IPS DF 6.9 (cell line): ENCODE measurements at places on chromosomes 4 and X.

- DNase-seq: no peak
Measured at GRCh38 chr4:38193236-38193863, 233.2 kb downstream of the PTTG2 start.

GRCh38 chr4:147938496-147938895, 206.6 kb downstream of the ARHGAP10 start:
- no peak for DNase-seq

DNA sequence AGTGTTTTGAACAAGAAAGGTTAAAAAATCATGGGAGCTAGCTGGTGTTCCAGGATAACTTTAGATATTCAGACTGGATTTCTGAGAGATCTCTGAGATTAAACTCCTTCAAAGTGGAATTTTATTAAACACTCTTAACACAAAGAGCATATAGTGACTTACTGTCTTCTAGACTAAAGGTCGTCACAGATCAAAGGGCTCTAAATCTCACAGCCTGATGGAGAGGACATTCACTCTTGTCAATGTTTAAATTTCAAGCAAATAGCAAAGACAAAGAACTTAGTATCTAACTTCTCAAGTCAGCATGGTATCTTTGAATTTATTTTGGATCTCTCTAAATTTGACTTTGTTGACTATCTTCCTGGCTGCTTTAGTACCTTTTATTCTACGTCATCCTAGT, 53.7 kb upstream of the NUDT6 start:
- no peak for DNase-seq

DNA sequence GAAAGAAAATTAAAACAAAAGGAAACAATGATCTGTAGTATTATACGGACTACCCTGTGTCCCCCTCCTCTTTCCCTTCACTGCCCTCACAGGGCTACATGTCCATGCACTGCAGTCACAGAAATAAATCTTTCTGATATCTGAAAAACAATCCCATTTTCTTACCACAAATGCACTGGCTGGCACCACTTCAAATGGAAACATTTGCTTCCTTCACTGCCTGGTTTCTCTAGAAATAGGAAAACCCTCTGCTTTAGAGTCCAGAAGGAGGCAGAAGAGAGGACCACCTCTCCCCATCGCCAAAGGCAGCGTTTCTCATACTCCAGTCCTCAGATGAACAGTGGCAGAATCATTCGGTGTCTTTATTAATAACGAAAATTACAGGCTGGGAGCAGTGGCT, 98.2 kb downstream of the GRIA3 start:
- DNase-seq: no peak

DNA sequence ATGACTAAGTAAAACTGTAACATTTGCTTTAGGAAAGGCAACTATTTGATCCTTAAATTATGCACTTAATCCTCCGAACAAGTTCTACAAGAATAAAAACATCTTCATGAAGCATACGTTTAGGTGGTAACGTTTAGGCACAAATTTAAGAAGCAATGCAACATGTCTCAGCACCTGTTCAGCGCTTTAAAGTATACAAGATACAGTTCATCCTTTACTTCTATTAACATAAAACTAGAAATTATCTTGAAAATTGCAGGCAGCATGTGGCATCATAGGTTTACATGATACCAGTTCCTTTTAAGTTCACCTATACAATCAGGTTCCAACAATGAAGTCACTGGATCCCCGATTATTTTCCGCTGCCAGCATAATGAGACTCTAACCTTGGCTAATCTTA, 1.5 kb downstream of the PLA2G12A start:
- DNase-seq: no peak

- no peak for DNase-seq
Measured at GRCh38 chr4:10019521-10020051, 1.7 kb downstream of the SLC2A9 start.

GRCh38 chr4:96366632-96367031, 526.7 kb downstream of the PDHA2 start:
- no peak for DNase-seq

GRCh38 chr4:109985993-109986974, 73.6 kb downstream of the EGF start:
- no peak for DNase-seq

GRCh38 chr4:6198768-6199421, 1.5 kb downstream of the JAKMIP1 start:
- peak; percentile 68 for DNase-seq

- DNase-seq: no peak
Measured at GRCh38 chr4:47221721-47222120, 190.4 kb downstream of the GABRB1 start.

DNA sequence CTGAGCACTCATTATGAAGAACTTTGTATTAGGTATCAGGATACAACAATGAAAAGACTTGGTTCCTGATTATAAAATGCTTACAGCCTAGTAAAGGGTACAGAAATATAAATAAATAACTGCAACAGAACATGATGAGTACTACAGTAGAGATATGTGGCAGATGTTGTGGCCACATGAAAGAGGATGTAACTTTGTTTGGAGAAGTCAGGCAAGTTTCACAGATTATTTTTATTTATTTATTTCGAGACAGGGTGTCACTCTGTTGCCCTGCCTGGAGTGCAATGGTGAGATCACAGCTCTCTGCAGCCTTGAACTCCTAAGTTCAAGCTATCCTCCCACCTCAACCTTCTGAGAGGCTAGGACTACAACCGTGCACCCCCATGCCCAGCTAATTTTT, 15.8 kb upstream of the UBE2K start:
- no peak for DNase-seq

DNA sequence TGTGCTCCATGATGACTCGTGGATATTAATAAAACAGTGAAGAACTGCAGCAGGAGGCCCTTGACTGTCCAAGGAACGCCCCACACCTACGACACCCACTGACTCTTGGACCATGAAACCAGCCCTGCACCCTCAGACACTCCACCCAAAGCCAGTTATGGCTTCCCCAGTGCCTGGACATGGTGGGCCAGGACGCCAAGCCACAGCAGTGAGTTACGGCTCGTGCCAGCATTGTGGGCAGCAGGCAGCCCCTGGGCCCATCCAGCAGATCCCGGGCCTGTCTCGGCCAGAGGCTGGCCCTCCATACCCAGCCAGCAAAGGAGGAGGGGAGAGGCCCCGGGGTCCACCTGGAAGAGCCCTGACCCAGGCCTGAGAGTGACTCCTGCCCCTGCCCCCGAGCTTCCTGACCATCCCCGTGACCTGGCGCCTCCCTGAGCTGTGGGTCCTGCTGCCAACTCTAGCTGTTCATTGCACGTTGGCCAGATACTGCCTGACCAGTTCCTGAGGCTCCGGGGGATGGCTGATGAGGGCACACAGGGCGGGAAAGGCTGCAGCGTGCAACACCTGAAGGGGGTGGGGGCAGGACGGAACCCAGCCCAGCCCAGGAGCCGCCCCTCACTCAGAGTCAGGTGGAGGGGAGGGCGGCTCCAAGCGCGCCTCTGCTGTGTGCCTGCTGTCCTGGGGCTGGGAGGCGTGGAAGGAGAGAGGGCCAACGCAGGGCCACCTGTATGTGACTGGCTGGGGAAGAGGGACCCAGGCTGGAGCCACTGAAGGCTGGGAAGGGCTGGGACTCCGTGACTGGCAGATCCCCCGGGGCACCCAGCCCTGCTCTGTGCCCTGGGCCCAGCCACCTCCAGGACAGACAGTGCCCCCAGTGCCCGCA, 739 bp downstream of the SLC49A3 start:
- DNase-seq: no peak

- no peak for DNase-seq
Measured at GRCh38 chr4:5588046-5588445, 120.3 kb downstream of the EVC2 start.

DNA sequence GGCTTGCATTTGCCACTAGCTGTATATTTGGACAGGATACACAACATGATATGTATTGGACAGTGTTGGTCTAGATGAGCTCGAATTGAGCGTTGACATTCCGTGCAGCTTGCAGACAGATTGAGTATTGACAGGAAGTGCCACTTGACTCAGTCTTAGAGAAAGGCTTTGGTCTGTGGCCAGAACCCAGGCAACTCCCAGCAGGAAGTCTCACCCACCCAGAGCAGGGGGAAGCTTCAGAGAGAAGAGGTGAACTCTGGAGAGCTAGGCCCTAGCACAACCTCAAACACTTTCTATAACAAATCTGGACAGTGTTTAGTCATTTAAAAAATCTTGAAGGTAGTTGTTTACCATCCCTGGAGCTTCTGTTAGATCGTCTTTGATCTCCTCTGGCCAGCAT, 280.5 kb downstream of the FBXW7 start:
- DNase-seq: no peak

DNA sequence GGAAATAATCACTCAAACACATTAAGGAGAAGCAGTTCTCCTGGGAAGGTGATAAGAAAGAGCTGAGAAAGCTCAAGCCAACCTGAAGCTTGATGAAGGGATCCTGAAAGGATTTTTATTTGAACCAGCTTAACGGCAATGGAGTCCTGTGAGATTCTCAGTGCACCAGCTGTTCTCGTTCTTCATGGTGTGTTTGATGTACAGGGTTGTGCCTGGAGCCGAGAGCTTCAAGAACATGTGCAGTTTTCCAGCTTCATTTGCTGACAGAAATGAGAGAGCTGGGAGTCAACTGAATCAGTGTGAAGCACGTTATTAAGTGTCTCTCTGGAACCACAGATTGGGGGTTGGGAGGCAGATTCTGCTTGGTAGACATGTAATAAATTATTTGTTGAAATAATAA, 115.7 kb downstream of the ANKRD50 start:
- no peak for DNase-seq

DNA sequence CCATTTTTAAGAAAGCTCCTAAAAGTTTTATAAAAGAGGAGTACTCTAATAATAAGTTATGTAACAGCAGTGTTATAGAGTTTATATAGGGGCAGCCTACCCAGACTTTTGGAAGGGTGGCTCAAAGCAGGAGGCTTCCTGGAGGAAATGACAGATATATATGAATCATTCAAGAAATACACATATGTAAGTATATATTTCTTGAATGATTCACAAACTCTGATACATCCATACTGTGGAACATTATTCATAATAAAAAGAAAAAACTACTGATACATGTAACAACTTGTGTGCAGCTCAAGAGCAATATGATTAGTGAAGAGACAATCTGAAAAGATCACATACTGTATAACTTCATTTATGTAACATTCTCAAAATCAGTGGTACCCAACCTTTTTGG, 166.2 kb downstream of the WDFY3 start:
- DNase-seq: no peak

- DNase-seq: no peak
Measured at GRCh38 chr4:68445111-68445510, 2.2 kb upstream of the TMPRSS11E start.

- no peak for DNase-seq
Measured at GRCh38 chrX:69365349-69365748, 138.8 kb upstream of the NALF2 start.

DNA sequence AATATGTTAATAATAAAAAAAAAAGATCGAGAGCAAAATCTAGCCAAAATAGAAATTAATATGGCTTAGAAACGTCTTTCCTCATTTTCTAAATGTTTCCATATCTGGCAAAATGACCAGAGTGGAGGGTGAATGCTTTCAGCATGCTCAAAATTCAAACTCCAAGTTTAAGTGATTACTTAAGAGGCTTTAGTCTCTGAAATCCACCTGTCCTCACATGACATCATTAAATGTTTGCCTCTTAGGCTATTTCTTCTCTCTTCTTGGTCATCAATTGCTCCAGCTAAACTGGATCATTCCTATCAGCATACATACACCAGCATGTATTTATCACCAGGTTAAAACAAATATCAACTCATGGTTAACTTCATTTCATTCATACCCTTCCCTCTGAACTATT, 54.5 kb upstream of the ATXN3L start:
- no peak for DNase-seq

- no peak for DNase-seq
Measured at GRCh38 chr4:100721077-100721476, 203.3 kb upstream of the EMCN start.

- DNase-seq: no peak
Measured at GRCh38 chr4:102601586-102602227, 100.5 kb downstream of the NFKB1 start.

DNA sequence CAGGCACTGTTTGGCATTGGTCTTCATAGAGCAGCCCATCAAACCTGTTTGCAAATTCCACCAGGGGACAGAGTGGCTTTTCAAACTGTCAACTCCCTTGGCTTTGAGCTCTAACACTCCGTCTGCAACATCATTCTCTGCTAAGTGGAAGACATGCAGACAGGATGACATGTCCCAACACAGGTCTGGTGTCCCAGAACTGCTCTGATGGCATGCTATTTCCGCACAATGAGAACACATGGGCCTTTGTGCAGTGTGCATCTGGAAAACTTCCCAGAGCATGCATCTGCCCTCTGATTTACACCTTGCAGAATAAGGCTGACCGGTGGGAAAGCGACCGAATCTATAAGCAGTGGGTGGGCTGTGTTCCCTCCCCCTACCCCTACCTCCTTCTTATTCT, 212.8 kb upstream of the GYPA start:
- no peak for DNase-seq

- DNase-seq: no peak
Measured at GRCh38 chr4:15375667-15376066, 52.2 kb upstream of the C1QTNF7 start.

GRCh38 chrX:153685751-153686696, 1.7 kb upstream of the SLC6A8 start:
- no peak for DNase-seq

GRCh38 chr4:140755774-140756318, 339 bp downstream of the TBC1D9 start:
- DNase-seq: no peak
